Fibroblast of skin of left biceps (primary cell): ENCODE measurements at places on chromosomes 2 and 18.
A peak's percentile ranks its signal among the peaks of the same experiment; 100 is the strongest.

GRCh38 chr2:73640511-73640911 lies 1.7 kb downstream of the NAT8 start:
- no peak for DNase-seq

DNA sequence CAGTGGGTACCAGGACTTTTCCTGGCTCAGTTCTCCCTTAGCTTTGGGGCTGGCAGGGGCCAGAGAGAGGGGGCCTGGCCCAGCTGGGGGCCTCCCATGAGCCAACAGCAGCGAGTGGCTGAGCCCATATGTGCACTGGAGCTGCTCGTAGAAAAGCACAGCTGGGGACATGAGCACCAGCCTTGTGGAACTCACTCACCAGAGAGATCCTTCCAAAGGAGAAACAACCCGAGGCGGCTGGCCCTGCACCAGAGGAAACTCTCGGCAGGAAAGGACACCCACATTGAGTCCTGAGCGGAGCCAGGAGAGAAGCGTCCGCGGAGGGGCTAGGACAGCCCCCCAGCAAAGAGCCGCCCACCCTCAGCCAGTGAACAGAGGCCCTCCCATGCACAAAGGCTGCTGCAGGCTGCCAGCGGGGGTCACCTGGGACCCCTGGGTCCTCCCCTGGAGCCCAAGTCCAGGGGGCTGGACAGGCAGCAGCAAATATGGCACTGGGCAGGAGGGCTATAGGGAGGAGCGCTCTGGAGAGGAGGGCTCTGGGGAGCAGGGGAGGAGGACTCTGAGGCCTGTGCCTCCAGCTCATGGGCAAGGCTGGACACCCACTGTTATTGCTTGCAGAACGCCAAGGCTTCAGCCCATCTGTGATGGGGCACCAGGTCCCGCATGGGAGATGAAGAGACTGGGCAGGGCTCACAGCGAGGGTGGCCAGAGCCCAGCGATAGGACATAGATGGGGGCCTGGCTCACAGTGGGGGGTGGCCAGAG lies 42.1 kb upstream of the SNED1 start:
- DNase-seq, result no peak

- DNase-seq, result no peak
Observed at GRCh38 chr2:28036307-28036706, 145.8 kb downstream of the BABAM2 start.

DNA sequence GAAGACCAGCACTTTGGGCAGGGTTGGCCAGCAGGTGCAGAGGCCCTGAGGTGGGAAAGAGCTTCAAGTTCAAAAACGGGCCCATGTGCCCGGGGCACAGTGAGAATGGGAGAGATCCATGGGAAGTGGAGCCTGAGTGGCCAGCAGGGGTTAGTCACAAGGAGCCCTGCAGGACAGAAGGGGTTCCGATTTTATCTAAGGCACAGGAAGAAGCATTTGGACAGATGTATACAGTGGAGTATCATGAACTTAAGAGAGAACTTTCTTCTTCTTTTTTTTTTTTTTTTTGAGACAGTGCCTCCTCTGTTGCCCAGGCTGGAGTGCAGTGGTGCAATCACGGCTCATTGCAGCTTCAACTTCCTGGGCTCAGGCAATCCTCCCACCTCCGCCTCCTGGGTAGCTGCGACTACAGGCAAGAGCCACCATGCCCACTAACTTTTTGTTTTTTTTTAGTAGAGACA lies 24.0 kb downstream of the WIPF1 start:
- DNase-seq, result no peak

- no peak for DNase-seq
Observed at GRCh38 chr2:38615237-38615636, 12.5 kb upstream of the HNRNPLL start.

- DNase-seq, result no peak
Observed at GRCh38 chr2:210839450-210839849, 283.1 kb downstream of the CPS1 start.

- no peak for DNase-seq
Observed at GRCh38 chr2:54947136-54947535, 103.1 kb downstream of the RTN4 start.

DNA sequence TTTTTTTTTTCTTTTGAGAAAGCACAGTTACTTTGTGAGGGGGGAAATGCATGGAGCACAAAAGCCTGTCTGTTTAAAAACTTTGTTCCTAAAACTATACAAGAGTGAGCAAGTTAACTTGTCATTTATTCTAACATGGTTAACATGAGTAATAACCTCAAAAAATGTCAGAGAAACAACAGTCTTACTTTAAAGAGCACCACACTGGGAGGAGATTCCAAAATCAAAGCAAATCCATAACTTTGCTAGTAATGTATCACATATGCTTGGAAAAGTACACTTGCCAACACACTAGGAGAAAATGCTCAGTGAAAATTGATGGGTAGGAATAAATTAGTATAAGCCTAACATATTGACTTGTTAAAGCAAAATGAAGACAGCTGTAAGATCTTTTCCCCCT lies 157.1 kb downstream of the PRPF40A start:
- DNase-seq, result peak; percentile 88

GRCh38 chr2:171330155-171330956 lies 103.4 kb downstream of the METTL8 start:
- DNase-seq, result no peak

DNA sequence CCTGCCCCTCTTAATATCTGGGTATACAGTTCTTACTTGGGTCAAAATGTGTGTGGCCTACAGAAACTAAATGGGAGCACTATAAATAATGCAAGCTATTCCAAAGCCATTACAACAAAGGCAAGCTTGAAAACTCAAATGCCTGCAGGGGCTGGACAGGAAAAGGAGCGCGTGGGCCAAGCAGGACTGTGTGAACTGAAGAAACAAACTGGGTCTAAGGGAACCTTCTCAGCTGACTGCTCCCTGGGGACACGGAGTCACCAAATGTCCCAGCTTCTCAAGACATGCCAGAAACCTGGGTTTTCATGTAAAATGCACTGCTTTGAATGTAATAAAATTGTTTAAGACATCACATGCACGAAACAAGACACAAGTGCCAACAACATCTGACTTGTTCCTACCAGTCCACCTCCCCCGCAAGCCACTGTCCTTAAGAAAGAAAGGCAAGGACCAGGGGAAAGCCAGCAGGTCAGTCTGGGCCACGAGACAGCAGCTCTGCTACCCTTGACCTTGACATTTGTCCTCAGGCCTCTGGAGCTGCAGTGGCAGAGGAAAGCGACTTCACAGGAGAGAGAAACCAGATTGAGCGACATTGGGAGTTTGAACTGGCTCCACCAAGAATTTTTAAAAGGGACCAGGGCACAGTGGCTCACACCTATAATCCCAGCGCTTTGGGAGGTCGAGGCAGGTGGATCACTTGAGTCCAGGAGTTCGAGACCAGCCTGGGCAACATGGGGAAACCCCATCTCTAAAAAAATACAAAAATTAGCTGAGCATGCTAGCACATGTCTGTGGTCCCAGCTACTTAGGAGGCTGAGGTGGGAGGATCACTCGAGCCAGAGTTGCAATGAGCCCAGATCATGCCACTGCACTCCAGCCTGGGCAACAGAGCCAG lies 89.7 kb upstream of the SH3BP4 start:
- DNase-seq, result no peak

DNA sequence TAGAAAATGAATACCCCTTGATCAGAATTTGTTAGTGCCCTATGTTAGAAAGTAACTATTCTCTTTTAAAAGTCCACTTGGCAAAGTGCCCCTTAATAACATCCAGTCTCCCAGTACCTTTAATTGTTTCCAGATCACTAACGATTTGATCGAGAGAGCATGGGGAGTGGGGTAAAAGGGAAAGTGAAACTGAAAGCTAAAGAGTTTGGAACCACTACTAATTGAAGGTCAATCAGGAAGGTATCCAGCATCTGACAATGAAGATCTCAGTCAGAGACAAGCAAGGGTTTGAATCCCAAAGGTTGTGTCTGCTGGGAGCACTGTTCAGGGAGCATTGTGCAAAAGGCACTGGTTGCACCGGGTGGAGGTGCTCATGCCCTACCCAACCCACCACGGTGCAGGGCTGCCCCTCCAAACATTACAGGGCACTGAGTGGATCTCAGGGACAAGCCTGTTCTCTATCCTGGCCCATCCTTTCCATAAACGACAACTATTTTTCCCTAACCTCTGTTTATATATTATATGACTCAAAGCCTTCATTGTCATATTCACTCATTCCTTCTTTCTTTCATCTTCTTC lies 14.6 kb upstream of the RIT2 start:
- peak; percentile 4 for DNase-seq

- no peak for DNase-seq
Observed at GRCh38 chr18:77042583-77042982, 90.0 kb downstream of the MBP start.

DNA sequence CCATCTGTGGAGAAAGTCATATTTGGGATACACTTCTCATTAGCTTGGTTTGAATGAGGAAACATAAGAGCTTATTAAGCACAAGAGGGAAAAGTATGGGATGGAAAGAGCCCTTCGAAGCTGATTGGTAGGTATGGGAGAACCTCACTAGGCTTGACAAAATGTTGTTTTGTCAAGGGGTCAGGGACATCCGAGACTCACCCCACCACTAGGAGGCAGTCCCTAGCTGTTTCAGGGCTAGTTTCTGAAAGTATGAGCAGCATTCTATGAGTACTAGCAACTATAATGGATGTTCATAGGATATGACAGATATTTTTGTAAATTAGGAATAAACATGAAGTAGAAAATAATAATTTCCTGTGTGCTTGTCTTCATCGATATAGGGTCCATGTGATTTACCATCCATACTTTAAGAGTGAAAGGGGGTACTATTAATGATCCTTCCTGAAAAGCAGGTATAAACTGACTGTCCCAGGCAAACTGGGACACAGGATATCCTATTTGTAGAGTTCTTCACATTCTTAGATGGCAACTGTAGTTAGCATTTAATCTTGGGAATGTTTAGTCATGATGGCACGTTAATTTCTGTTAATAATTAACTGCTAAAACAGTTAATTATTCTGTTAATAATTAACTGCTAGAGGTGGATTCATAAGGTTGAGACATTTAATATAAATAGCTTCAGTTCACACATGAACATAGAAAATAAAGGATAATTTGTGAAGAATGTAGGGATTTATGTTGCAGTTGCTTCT lies 28.4 kb downstream of the OTX1 start:
- DNase-seq, result no peak

DNA sequence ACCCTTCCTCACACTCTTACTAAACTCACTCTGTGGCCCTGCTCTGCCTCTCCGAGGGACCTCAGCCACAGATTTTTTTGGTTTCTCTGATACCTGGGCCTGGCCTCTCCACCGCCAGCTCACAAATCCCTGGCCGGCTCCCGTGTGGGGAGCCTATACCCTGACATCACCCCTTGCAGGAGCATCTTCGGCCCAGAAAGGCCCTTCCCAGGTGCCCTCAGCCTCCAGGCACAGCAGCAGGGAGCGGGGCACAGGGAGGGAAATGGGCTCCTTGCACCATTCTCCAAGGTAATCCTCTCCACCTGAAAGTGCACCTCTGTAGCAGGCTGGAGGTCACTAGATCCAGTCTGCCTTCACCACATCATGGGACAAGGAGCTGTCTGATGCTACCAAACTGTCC lies 43.2 kb downstream of the CRACDL start:
- no peak for DNase-seq

- DNase-seq, result no peak
Observed at GRCh38 chr2:5888126-5888525, 195.9 kb downstream of the SOX11 start.

- no peak for DNase-seq
Observed at GRCh38 chr2:217552081-217552480, 450.7 kb downstream of the TNS1 start.

GRCh38 chr2:111923276-111923804 lies 24.9 kb downstream of the MERTK start:
- DNase-seq, result peak; percentile 41

GRCh38 chr2:205802065-205802464 lies 119.8 kb downstream of the NRP2 start:
- DNase-seq, result no peak

DNA sequence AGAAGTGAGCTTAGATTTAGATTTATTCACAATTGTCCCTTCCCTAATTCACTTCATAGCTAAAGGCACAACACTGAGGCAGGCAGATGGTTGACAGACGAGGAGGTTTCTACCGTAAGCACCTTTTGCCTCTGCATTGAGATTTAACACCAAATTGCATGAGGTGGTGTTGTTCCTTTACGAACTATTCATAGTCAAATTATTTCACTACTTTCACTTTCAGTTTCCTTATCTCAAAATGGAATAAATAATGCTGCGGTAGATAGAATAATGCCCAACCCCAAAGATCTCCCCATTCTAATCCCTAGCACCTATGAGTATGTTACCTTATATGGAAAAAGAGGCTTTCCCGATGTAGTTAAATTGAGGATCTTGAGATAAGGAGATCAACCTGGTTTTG lies 58.9 kb upstream of the LINC00305 start:
- no peak for DNase-seq
